ENCODE measurements at places on chromosomes 2 and 18. TPM values are rescaled to one million over a fixed set of nuclear protein-coding genes. Genes with fewer than 3 reads are reported as not detected.

FRZB gene
- not detected for total RNA-seq

MOGAT1 gene
- total RNA-seq, result not detected

DHRS9 gene
- total RNA-seq, result 5.4 TPM

SERPINB11 gene
- not detected for total RNA-seq

IL37 gene
- total RNA-seq, result not detected

FZD7 gene
- 0.58 TPM for total RNA-seq

ADNP2 gene
- total RNA-seq, result 21.7 TPM

DNA sequence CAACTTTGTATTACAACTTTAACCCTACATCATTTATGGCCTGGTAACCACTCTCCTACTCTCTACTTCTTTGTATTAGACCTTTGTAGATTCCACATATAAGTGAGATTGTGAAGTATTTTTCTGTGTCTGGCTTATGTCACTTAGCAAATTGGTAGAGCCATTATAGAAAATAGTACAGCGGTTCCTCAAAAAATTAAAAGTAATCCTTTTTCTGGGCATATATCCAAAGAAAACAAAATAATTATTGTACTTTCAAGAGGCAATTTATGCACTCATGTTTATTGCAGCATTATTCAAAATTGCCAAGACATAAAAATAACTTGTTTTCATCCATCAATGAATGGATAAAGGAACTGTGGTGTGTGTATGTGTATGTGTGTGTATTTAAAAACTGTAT lies 537.5 kb upstream of the FSIP2 start:
- DNase-seq, result no peak

DNA sequence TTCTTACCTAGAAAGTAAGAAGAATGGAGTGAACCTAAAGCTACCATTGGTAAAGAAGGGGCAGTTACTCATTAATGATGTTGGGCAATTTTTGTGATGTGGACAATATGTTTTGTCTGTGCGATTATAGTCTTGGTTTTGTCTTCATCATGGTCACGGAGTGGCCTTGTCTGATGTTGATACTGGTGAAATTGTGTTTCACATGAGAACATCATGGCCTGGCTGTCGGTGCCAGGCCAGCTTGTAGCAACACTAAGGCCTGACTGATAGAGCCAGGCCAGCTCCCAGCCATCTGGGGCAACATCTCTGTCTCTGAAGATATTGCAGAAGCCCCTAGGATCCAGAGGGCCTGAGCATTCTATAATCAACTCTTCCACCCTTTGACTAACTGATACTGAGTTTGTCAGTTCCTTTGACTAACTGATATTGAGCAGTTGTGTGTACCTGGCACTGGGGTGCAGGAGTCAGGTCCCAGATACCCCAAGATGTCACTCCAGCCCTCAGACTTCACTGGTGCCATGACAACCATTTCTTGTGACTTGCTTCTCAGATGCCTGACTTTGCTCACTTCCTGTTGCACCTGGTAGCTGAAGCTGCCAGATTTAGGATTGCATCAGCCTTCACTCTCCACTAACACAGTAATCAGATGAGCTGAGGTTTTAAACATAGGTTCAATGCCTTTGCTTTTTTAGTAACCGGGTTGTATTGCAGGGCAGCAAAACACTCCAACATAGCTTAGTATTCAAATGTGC lies 62.5 kb downstream of the RPIA start:
- peak; percentile 62 for DNase-seq

- DNase-seq, result no peak
Observed at GRCh38 chr2:41313082-41313481, 734.7 kb upstream of the PKDCC start.

GRCh38 chr18:80198994-80199748 lies 48.1 kb downstream of the PARD6G start:
- no peak for DNase-seq

GRCh38 chr2:236939721-236940231 lies 145.9 kb upstream of the COPS8 start:
- DNase-seq, result no peak

- DNase-seq, result no peak
Observed at GRCh38 chr2:16181062-16181740, 240.9 kb downstream of the MYCN start.

- DNase-seq, result no peak
Observed at GRCh38 chr2:154198866-154199265, 327.1 kb downstream of the GALNT13 start.

- no peak for DNase-seq
Observed at GRCh38 chr2:76569819-76570218, 859.1 kb upstream of the GCFC2 start.

DNA sequence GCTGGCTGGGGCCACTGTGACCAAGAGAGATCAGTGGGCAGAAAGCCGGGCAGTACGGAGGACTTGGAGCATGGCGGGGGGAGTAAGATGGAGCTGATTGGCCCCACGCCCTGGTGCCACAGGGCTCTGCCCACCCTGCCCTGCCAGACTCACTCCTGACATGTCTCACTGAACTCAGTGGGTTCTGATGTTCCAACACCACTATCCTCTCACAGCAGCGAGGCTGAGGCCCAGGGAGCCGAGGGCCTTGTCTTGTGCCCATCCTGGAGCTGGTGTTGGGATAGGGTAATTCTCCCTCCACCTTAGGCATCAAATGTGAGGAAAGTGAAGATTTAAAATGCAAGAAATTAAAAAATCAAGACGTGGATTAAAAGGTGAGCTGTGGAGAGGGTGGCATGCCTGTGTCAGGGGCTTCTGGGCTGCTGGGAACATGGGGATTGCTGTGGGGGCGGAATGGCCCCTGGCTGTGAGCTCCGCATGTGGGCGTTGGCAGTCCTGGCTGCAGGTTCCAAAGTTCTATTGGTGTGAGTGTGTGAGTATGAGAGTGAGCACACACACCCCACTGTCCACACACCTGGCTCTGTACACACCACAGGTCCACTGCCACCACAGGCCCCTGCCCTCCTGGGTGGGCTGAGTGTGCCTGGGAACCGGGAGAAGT lies 283.5 kb upstream of the HS6ST1 start:
- DNase-seq, result no peak

DNA sequence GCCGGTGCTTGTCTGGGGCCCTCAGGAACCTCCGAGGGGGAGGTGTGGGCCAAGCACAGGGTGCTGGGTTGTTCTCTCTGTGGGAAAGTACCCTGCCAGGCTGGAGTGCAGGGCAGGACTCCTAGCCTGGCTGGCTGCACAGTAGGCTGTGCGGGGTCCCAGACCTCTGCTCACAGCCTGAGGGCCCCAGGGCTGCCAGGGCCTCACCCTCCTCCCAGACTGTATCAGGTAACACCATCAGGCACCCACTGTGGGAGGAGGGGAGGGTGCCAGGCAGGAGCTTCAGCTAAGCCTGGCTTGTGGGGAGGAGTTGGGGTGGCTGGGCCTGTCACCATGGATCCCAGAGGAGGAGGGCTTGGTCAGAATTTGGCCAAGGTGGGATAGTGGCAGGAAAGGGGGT lies 211.9 kb upstream of the SMAD2 start:
- DNase-seq, result no peak

DNA sequence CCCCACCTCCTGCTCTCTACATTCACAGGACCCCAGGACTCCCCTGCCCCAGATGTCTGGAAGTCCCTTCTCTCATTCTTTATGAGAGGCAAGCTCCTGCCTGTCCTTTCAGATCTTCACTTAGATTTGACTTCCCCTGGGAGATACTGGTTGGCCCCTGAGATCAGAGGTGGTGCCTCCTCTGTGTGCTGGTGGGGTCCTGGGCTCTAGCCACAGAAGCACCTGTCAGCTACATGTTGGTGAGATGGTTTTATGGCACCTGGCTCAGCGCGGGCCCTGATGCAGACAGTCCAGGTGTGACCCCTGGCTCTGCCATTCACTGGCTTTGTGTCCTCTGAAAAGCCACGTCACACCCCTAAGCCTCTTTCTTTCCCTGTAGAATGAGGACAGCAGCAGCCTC lies 369.6 kb upstream of the ID2 start:
- DNase-seq, result no peak

GRCh38 chr2:210195101-210195852 lies 24.1 kb upstream of the KANSL1L start:
- DNase-seq, result no peak

DNA sequence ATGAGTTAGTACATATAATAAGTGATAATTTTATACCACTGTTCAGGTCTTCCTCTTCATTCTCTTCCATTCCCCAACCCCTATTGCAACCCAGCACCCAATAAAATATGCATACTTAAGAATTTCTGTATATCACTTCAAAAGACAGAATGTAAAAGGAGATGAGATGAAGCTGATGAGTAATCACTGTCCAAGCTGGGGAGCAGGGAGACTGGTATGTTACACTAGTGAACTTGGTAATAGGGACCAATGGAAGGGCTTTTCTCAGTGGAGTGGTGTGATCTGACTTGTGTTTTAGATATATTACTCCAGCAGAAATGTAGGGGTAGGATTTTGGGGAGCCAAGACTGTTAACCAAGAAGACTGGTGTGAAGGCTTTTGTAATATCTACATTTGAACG lies 18.0 kb upstream of the ARHGAP28 start:
- DNase-seq, result no peak

DNA sequence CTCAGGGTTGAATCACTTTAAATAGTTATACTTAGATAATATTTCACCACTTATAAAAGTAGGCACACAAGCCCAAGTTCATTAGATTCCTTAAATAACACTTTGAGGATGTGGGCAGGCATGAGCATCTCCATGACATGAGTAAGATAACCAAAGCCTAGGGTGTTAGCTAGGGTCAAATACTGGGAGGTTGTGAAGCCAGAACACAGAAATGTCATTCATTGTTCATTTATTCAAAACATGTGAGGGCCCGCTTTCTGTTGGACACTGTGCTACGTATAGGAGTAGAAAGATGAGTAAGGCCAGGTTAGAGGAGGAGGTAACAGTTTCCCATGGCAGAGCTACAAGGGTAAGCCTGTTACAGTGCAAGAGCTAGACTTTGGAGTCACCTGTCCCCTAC lies 93.5 kb upstream of the NEDD4L start:
- no peak for DNase-seq

- DNase-seq, result no peak
Observed at GRCh38 chr2:116416731-116417377, 1397.6 kb upstream of the DDX18 start.

DNA sequence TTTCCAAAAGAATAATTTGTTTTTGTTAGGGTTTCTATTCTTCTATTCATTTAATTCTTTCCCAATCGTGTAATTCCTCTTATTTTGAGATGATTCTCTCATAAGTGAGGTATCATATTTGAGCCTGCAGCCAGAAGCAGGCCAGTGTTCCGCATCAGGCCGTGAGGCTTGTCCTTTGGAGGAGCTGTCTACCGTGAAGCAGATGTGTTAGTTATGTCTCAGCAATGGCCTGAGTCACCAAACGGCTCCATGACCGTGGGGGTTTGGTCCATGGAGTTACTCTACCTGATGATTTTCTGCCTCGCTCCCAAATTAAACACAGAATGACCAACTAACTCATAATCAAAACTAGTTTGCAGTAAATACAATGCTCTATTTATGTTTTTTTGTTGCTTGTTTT lies 64.2 kb upstream of the TMEM87B start:
- no peak for DNase-seq

GRCh38 chr2:84896567-84896966 lies 8.9 kb upstream of the TMSB10 start:
- no peak for DNase-seq

DNA sequence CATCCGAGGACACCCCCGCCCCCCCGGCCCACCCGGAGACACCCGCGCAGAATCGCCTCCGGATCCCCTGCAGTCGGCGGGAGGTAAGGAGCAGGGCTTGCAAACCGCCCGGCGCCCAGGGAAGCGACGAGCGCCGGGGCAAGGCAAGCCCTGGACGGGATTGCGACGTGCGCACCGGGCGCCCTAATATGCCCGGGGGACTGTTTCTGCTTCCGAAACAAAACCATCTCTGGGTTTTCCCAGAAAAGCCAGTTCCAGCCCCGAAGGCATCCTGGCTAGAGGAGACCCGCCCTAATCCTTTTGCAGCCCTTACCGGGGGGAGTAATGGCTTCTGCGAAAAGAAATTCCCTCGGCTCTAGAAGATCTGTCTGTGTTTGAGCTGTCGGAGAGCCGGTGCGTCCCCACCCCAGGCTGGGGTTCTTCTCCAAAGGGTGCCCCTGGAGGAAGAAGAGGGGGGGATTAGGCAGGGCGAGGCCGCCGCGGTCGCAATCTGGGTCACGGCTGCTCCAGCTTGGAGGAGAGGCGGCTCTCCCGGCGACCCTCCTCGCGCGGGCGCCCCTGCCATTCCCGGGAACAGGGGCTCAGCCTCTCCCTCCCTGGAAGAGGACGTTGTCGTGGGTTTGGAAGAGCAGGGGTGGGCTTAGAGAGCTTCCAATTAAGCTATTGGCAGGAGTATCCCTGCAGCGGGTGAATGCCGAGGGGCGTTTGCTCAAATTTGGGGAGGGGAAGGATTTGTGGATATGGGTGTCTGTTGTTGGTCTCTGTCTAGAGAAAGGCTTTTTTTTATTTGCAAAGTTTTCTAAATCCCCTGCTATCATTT lies 521 bp downstream of the MYCN start:
- no peak for DNase-seq

DNA sequence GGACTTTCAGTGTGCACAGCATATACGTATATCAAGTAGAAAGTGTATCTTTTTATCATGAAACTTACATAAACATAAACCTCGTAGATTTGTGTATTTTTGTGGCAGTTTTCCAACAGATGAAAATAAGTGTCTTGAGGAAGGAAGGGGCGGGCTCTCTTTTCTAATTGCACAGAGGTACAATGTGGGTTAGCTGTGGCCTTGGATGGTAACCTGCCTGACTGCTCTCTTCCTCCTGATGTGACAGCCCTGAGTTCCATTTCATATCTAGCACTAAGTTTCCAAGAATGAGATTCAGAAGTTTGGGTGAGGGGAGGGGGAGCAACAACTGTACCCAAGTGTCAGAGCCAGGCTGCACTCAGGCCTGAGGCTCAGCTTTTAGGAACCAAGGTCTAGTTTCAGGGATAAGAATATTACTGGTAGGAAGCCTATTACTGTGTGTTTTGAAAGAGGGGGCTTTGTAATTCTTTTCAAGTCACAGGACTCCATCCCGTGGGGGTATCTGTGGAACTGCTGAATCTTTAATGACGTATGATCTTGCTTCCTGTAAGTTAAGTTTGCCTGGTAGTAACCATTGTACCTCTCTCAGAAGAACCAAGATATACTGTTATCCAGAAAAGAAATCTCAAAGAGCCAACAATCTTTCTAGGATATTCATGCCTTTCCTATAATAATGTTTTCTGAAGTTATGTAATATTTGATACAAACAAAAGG lies 483.7 kb downstream of the PTPRM start:
- DNase-seq, result no peak

DNA sequence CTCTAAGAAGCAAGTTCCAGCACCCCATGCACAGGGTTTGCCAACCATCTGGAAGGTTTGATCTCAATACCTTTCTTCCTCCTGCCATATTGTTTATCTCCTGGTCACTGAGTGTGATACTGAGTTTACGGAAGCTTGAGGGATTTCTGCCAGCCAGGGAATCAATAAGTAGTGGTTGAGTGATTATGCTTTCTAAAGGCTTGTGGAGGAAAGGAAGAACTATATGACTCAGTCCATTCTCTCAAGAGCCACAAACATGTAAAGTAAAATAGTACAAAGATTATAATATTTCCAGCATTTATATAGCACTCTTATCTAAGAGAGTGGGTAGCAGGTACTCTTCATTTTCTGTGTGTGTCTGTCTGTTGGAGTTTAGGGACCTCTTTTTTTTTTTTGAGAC lies 49.2 kb downstream of the SLC4A3 start:
- DNase-seq, result no peak

- no peak for DNase-seq
Observed at GRCh38 chr18:8121101-8121500, 488.1 kb upstream of the RAB12 start.
